NCI-H1930 (cell line): ENCODE measurements at places on chromosomes 6 and 20.

- no peak for DNase-seq
Measured at GRCh38 chr6:33160096-33160495, 32.2 kb downstream of the COL11A2 start.

DNA sequence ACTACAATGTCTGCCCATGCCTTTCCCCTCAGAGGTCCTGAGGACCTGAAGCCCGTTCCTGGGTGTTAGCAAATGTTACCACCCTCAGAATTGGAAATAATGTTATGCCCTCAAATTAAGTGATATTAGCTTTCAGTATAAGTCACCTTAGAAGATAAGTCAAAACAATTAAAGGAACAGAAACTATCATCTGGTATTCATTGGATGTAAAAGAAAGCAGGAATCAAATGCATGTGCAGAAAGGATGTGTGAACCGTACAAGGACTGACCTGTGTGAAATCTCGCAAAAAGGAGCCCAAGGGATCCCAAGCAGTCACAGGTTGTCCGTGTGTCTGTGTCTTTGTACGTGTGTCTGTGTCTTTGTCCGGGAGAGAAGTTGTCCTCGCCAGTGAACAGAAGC is 51.6 kb upstream of the TAB2 start:
- no peak for DNase-seq

GRCh38 chr20:4089756-4090487 is 74.6 kb upstream of the RNF24 start:
- DNase-seq, result no peak

DNA sequence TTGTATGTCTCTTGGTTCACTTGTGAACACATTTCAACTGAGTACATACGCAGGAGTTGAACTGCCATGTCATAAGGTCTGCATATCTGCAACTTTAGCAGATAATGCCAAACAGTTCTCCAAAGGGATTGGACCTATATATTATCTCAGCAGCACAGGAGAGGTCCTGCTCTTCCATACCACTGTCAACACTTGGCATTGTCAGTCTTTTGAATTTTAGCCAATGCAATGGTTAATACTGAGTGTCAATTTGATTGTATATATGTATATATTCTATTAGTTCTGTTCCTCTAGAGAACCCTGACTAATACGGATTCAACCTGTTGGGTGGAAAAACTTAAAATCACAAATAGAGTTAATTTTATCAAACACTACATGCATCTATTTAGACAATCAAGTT is 26.1 kb upstream of the ARHGAP18 start:
- no peak for DNase-seq

DNA sequence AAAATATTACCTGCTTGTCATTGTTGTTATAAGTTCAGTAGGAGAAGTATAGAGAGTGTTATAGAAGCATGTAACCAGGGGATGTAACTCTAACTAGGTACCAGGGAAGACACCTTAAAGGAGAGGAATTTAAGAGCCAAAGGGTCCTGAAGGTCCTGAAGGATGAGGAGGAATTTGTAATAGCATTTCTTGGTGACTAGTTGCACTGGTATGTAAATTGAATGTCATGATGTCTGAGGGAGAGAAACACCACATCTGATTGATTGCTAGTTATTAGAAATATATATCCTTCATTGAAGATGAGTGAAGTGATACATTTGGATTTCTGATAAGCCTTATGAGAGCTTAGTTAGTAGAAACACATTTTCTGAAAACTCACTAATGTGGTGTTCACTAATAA is 643.8 kb downstream of the RFPL4B start:
- DNase-seq, result no peak

DNA sequence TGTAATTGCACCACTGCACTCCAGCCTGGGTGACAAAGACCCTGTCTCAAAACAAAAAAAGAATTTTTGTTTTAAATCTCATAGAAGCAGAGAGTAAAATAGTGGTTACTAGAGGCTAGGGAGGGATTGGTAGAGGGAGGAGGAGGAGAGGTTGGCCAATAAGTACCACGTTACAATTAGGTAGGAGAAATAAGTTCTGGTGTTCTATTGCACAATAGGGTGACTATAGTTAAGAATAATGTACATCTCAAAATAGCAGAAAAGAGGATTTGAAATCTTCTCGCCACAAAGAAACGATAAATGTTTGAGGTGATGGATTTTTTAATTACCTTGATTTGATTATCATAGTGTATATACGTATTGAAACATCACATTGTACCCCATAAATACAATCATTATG is 27.1 kb upstream of the TOP1 start:
- no peak for DNase-seq

DNA sequence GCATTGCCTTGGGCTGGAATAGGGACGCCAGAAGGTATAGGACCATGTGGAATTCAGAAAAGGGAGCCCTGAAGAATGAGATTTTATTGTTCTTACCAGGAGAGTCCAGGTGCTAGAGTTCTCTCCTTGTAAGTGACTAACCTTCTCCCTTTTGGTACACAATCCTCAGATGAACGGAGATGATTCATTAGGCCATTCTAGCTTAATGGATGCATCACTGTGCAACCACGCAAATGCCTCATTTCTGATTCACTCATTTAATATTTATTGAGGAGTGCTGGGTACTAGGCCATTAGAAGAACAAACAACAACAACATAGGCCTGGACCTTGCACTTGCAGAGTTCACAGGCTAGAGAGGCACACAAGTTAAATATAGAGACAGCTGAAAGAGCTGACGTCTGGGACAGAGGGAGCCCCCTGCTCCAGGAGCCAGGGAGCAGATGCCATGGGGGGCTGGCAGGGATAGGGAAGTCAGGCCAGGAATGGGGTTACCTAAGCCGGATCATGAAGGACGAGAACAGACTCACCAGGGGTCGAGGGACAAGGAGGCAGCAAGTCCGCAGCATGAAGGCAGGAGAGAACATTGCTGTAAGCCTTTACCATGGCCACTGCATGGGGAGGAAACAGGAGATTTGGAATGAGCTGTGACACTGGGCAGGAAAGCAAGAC is 179.5 kb upstream of the AKAP12 start:
- DNase-seq, result no peak

DNA sequence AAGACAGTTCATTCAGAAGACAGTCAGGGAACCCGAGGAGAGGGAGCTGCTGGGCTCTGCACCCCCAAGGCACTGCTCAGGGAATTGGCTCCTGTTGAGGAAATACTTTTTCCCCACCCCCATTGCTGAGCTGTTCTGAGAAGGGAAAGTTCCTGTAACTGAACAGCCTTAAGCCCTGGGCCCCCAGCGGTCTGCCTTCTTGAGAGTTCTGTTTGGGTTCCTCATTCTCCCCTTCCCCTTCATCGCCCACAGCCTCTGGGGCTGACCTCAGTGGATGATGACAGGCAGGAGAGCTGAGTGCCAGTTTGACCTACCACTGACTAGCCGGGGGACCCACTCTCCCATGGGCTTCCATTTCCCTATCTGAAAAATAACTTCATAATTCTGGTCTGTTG is 10.7 kb downstream of the HCK start:
- no peak for DNase-seq

DNA sequence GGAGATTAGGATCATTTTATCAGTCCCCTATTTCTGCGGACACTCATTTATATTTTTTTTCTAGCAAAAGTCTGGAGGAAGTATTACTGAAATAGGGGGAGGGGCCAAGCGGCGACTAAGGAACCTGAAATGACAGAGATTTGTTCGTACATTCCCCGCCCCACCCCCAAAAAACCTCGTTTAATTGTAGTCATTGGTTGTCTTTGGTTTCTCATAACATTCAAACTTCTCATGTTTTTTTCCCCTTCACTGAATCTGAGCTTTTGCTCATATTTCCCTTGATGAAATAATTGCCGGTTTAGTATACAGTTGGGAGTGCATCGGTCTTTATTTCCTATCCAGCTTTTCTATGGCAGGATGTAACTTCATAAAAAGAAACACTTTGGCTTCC is 768 bp upstream of the FYN start:
- no peak for DNase-seq

- DNase-seq, result no peak
Measured at GRCh38 chr6:2885967-2886735, 17.0 kb downstream of the SERPINB9 start.

GRCh38 chr20:8670893-8671215 is 398.0 kb upstream of the PLCB4 start:
- no peak for DNase-seq
